ENCODE measurements at places on chromosomes 6 and 20.
A peak's percentile ranks its signal among the peaks of the same experiment; 100 is the strongest.

DNA sequence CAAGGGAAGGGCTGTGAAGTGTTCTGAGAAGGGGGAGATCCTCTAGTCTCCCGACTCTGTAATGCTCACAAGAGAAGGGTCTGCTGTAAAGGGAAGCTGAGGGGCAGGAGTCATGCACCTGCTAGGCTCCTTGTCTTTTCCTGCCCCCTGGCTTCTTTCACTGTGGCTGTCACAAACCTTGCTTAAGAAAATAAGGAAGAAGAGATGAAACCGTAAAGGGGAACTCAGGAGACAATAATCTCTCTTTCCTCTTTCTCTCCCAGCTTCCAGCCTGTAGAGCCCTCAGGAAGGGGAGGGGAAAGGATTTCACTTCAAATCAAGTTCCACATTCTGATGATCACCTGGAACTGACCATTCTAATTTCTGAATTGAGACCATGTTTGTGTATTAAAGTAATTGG, 26.3 kb downstream of the SLC13A3 start:
- DNase-seq: no peak

DNA sequence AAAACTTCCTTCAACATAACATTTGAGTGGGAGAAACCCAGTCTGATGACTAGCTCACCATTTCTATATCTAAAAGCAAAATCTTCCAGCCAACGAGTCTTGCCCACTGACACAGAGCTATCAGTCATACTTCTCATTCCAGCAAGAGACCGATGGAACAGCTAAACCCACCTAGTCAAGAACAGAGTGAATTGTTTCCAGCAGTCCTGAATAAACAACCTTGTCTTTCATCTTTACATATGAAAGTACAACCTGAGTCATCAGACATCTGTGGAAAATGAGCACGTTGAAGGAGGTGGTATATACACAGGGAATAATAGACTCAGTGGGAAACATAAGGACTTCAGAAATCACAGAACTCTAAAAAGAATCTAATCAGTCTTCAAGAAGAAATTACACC, 23.8 kb downstream of the NRSN1 start:
- DNase-seq: no peak

- no peak for DNase-seq
These were observed 48.6 kb downstream of the TMEM170B start for GRCh38 chr6:11586117-11586516.

GRCh38 chr20:52731093-52731492, 241.1 kb upstream of the TSHZ2 start:
- no peak for DNase-seq

- DNase-seq: peak; percentile 6
These were observed 284.5 kb upstream of the GJE1 start for GRCh38 chr6:141848029-141848890.

DNA sequence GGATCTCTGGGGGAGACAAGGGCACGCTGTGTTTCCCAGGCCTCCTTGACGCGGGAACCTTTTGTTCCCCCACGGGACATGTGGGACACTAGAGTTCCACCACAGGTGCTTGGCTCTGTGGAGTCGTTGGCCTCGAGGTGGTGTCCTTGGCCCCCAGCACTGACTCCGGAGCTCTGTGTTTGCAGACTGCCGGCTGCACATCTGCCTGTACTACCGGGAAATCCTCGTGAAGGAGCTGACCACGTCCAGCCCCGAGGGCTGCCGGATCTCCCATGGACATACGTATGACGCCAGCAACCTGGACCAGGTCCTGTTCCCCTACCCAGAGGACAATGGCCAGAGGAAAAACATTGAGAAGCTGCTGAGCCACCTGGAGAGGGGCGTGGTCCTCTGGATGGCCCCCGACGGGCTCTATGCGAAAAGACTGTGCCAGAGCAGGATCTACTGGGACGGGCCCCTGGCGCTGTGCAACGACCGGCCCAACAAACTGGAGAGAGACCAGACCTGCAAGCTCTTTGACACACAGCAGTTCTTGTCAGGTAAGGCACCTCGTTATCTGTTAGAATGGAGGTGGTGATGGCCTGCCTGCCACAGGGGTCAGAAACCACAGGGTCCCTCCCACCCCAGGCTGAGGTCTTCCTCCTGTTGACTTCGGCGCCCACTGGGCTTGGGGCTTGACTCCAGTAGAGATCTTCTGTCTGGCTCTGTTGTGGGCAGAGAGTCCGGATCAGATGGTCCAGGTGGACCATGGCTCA, 9.9 kb downstream of the IRF4 start:
- no peak for DNase-seq
